AML-193 (cell line): ENCODE measurements at places on chromosomes 2 and 18.
A peak's percentile ranks its signal among the peaks of the same experiment; 100 is the strongest.

DNA sequence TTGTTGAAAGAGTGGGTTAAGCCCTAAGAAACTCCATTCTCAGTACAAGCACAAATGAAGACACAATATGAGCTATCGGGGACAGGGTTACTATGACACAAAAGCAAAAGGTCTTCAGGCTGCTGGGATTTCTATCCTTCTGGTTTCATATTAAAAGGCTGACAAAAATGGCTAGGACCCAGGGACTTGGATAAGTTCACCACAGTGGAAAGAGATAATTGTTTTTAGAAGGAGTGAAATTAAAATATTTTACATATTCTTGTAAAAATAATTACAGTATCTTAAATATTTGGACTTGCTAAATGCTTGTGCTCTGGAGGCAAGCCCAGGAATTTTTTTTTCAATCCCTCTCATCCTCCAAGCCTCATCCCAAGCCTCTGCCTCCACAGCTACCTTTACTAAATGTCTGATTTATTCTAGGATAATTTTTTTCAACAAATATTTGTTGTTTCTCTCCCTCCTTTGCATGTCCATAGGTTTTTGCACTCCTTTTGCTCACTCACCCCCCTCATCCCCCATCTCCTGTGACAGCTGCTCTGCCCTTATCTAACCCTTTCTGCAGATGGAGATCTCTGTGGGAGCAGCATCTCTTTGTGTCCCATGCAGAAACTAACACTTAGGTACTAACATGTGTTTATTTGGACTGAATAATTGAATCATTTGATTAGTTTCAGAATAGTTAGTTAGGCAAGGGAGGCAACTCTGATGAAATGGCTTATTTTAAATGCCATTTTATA is 47.8 kb upstream of the NABP1 start:
- DNase-seq = no peak

DNA sequence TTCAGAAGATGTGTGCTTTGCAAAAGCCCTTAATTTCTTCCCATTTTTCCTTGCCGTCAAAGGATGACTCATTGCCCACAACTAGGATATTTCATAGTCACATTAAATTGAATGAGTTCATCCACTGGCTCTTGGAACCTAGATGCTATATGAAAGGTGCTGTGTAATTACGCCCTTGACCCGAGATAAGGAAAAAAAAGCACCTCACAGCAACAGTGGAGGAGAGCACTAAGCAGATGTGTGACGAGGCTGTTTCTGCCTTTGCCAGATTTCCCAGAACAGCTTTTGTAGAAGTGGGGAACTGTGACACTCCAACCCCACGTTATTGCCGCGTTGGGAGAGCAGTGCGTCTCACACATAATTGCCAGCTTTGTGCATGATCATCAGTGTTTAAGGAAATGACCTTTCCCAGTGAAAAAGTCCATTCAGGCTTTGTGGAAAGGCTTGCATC is 33.3 kb upstream of the TMEM87B start:
- no peak for DNase-seq

DNA sequence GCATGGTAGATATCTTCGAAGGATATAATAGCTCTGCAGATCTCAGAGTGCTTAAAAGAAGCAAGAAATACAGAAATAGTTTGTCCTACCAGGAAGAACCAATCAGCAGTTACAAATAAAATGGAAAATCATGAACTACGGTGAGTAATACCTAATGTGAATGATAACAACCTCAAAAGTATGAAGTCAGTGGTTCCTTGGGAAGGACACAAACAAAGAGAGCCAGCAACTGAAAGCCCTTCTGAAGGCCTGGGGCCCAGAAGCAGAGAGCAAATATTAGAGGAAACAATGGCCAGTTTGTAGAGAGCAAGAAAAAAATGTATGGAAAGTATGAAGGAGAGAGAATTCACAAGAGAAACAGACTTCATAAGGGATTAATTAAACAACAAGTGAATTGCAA is 226.8 kb upstream of the CHST9 start:
- DNase-seq = no peak

DNA sequence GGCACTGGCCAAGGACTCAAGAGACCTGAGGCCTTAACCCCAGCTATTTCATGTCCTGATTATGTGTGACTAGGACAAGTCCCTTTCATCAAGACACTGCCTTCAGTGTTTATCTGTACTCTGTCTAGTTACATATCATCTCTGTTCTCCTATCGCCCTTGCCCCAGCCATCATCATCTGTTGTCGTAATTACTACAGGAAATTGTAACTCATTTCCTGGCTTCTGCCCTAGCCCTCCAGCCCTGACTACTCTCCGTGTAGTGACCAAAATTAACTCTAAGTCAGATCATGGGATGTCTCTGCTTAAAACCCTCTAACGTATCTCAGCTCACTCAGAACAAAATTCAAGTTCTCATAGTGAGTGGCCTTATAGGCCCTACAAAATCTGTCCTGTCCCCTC is 49.3 kb upstream of the LAPTM4A start:
- no peak for DNase-seq

- DNase-seq = no peak
Observed at GRCh38 chr2:216493334-216493685, 5.3 kb upstream of the RPL37A start.

DNA sequence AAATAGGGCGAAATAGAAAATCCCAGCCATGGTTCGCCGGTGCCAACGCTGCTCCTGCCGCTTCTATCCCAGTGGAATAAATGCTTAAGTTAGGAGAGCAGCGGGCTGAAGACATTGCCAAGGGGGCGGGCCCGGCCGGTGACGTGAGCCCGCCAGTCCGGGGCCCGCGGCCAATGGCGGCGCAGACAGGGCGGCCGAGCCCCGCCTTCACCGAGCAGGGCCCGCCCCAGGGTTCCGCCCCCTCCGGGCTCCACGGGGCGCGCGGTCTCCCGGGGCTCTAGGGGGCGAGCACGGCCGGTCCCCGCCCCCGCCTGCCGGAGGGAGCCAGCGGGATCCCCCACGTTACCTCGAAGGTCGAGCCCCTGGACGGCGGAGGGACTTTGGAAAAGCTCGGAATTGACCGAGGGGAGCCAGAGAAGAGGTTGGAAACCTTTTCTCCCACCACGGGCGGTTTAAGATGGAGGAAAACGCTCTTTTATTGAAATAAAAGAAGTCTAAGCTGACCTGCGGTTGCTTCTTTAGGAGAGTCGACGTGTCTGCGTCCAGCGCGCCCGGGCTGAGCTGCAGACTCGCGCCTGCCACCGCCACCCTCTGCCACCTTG is at the start of gene EPHA4:
EPHA4 (minus strand) TSS at position 86 of the 602 bp plus-strand sequence; CDS start at position 30, 56 bp downstream.
- peak; percentile 2 for DNase-seq
